CD4-positive, alpha-beta T cell treated with Interleukin-17A for 4 hours (primary cell): ENCODE measurements at places on chromosomes 7 and 10.

DNA sequence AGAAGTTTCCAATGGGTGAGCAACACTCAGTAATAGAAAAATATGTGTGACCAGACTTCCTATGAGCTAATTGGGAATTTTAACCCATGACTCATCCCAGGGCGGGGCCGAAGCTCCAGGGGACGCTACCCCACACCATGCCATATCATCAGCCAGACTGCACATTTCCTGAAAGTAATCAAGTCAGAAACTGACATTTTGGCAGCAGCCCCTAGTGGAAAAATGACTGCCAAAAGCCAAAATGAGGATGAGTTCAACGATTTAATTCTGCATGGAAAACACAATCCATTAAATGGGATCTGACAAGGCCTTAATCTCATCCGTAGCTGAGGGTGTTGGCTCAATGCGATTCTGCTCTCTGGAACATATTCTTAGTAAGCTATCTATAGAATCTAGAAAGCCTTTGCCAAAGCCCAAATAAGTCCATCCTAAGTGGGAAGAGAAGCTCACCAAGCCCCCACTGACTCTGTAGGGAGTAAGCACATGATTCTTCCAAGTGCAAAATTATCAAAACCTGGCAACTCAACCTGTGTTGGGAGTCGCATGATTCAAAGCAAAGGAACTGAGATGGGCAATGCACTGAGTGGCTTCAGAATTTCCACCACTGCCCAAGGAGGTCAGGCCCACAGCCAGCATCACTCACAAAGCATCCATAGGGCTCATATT, 93.1 kb upstream of the PDE1C start:
- DNase-seq: no peak

DNA sequence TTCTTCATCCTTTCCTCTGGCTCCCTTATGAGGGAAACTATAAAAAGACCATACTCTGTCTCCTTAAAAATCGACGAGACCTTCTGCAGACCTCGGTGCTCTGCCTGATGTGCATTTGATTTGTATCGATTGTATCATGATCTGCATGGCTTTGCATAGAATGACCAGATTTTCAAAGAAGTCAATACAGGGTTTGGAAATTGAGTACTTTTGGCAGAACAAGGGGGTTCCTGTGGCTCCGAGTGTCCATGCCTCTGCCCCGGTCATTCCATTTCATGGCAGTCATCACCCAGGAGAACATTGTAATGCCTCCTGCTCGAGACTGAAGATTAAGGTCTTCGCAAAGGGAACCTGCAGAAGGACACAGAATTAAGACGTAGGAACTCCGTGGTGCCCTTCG, 685 bp downstream of the CASP2 start:
- no peak for DNase-seq

DNA sequence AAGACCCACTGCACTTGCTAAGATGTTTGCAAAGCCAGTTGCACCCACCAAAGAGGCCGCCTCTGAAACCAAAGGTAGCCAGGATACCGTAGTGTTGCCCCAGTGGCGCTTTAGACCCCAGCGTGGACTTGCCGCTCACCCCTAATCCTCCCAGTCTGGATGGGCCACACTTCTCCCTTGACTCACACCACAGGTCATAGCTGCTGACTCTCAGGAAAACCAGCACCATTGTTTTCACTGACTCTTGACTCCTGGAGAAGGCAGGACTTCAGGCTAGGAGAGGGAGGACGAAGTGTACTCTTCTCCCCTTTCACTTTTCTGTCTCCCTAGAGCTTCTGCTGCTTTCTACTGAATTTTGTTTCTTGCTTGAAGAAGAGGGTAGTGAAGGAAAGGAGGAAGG, 22.3 kb downstream of the RAB19 start:
- no peak for DNase-seq

GRCh38 chr7:43495572-43495971, 87.3 kb upstream of the STK17A start:
- DNase-seq: no peak

DNA sequence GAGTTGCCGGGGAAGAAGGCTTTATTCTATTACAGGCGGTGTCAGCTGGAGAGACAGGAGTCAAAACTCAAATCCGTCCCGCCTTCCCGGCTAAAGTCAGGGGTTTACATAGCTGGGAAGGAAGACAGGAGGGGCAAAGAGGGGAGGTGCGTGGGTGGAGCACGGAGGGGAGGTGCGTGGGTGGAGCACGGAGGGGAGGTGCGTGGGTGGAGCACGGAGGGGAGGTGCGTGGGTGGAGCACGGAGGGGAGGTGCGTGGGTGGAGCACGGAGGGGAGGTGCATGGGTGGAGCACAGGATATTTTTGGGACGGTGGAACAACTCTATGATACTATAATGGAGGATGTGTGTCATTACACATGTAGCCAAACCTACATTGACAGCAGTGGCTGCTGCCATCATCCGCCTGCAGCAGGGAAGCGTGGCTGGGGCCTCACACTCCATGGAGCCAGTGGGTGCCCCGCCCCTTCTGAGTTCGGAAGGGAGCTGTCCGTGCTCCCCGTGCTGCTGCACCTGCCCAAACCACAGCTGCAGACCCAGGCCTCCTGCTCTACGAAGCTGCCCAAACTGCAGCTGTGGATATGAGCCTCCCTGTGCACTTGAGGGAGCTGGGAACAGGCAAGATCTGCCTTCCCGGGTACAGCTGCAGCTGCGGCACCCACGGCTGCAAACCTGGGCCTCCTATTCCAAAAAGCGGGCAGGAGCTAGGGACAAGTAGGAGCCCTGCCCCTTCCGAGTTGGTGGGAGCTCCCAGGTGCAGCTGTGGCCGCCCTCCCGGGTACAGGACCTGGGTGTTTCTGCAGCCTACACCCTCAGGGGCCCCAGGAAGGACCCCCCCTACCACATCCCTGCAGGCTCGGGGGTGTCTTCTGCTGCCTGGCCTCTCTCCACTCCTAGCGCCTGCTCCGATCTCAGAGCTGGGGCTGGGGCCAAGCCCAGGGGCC, 119.4 kb downstream of the DYNC2I1 start:
- peak; percentile 41 for DNase-seq

GRCh38 chr10:103692952-103693811, 162.2 kb downstream of the SH3PXD2A start:
- DNase-seq: peak; percentile 72

DNA sequence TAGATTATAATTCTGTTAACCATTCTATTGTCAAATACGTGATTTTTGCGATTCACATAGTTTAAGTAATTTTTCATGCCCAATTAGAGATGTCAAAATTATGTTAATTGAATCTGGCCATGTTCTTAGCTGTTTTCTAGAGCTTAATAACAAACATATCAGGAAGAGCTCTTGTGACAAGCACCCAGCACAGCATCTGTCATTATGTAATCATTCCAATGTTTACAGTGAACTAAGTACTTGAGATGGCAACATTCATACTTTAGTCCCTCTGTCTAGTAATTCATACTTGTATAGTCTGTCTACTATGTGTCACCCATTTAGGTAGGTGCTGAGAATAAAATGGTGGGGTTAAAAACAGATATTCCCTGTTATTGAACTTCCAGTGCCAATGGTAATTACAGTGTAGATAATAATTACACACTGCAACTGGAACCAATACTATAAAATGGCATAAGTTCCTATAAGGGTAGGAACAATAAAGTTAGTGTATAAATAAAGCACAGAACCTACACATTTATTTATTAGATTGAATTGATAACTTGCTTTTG, 55.2 kb downstream of the ZEB1 start:
- no peak for DNase-seq

GRCh38 chr10:23868121-23868520, 340.8 kb upstream of the KIAA1217 start:
- no peak for DNase-seq

DNA sequence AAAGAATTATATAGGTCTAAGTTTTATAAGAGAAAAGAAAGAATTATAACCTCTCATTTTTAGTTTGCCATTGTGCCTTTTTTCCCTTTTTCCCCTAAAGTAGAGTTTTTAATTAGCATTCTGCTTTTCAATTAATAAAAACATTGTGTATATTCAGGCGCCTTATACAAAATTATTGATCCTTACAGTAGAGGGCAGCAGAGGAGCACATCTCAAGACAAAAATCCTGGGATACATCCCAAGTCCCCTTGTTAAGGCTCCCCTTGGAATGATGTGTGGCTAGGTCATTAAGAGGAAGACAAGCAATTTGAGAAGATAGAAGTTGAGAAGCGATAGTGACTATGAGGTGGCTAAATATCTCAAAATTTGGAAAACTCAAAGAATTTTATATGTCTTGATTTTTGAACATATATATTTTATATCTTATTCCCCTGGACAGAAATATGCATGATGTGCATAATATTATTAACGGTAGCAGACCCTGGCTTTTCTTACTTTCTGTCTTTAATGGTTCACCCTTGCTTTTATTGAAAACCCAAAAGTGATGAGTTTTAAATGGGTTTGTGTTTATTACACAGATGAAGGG, 19.1 kb upstream of the TPK1 start:
- no peak for DNase-seq

DNA sequence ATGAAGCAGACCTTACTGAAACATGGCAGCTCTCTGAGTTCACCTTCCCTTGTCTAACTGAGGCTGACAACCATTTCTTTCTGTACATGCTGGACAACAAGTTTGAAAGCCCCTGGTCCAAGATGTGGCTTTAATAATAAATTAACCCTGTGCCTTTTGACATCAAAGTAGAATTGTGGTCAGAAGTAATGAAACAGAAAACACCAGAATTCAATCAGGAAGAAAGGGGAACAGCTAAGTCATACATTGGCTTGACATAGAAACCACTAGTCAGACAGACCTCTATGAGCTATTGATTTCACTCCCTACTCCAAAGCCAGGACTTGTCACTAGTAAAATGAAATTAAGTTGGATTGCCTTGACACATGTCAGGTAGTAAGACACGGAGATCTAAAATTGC, 175.2 kb upstream of the ASAH2 start:
- no peak for DNase-seq
